Activated B cell treated with CpG ODN at 0.5 μM for 24 hours (primary cell): ENCODE measurements at places on chromosomes 2 and 18. TPM values are rescaled to one million over a fixed set of nuclear protein-coding genes. Genes with fewer than 3 reads are reported as not detected.

Gene CPLX4
- total RNA-seq = not detected in 2 replicates

GRCh38 chr2:234448506-234449184 lies 48.2 kb downstream of the ARL4C start:
- H3K27me3 ChIP-seq = no peaks in the 10 kb centered on the region
- peak overlapping the region; percentile 96 for H3K27ac ChIP-seq
- DNase-seq = no peak
- H3K4me1 ChIP-seq = peaks cover 87% of the 10 kb centered on the region
- no peaks in the 10 kb centered on the region for H3K36me3 ChIP-seq

Gene HOXD9
- total RNA-seq = not detected in 2 replicates

DNA sequence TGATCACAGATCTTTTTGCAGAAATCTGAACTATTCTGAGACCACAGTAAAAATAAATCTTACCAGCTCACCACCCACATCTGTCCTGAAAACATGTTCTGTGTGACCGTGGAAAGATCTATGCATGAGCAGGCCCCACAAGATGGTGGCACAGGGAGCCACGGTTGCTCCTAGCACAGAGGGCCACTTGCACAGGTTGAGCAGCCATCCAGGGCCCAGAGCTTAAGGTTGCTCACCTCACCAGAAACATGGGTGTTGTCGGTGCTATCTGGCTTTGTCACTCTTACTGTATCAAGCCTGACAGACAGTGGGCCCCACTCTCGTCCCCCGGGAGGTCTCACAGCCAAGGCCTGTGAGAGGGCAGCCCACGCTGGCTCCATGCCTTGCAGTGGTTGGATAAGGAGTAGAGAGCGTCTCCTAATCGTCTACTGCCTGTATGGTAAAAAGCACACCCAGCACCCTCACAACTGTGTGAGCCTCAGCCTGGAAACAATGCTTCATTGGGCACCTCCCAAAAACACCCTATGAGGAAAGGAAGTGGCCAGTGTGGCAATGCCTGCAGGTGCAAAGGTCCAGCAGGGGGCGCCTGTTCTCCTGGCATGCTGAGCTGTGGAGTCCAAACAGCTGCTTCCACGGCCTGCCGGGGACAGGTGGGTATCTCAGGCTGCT lies 19.6 kb downstream of the TUBB6 start:
- peak; percentile 49 for DNase-seq
- H3K27me3 ChIP-seq = no peaks in the 10 kb centered on the region
- peaks cover 64% of the 10 kb centered on the region for H3K36me3 ChIP-seq
- H3K4me1 ChIP-seq = peaks cover 13% of the 10 kb centered on the region

- no peaks in the 10 kb centered on the region for H3K27me3 ChIP-seq
- no peak overlapping the region for H3K27ac ChIP-seq
- no peaks in the 10 kb centered on the region for H3K36me3 ChIP-seq
- no peak for DNase-seq
- no peak overlapping the region for H3K4me3 ChIP-seq
These were observed 246.7 kb downstream of the SMAD2 start for GRCh38 chr18:47683774-47684173.

DNA sequence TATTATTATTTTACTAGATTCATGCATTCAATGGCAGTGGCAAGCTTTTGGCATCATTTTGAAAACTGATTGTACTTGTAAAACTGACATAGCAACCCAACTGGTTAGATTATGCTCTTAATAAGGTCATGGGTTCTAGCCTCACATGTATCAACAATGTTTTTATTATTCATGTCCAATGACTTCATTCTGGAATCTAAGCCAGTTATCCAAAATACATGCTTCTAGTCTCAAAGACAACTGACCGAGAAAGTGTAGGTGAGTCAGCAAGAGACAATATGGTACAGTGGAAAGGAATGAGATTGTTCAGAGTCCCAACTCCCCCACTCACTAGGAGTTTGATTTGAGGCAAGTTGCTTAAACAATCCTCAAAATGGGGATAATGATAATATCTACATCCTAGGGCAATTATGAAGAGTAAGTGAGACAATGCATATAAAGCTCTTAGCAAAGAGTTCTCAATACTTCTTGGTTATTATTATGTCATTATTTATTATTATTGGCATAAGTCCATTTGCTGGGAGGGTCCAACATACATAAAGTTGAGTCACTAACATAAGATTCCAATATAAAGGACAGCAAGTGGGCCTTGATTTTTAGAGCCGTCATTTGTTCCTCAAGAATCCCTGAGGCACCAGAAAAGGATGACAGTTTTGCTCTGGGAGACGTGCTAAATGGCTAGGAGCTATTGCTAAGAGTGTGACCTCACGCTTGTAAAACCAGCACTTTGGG lies 99.4 kb downstream of the NEB start:
- no peaks in the 10 kb centered on the region for H3K27me3 ChIP-seq
- no peak overlapping the region for H3K27ac ChIP-seq
- H3K36me3 ChIP-seq = peaks cover 1% of the 10 kb centered on the region
- no peak for DNase-seq
- H3K4me1 ChIP-seq = peaks cover 32% of the 10 kb centered on the region
- no peak overlapping the region for H3K4me3 ChIP-seq

DNA sequence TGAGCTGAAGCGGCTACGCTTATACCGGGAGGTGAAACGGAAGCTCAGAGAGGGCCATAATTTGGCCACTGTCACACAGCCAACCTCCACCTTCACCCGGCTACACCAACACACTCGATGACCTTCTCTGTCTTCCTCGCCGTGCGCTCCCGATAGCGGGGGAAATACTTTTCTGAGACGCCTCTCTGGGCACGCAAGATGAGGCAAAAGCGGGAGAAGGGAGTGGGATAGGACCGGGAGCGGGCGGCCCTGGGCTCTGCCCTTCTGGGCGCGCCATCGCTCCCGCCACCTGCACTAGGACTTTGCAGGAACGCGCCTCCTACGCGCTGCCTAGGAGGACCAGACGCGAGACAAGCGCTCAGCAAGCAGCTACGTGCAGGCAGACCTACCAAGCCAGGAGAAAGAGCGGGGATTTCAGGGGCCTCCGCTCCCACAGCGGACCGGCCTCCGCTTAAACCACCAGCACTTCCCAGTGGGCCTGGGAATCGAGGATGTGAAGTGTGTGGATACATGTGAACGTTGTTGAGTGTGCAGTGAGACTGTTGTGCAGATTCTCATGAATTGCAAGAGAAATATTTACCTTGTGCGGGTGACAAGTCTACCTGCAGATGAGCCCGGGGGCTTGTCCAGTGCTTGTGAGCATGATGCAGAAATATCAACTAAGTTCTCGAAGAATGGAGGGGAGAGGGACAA lies 11.4 kb downstream of the SIX3 start:
- H3K36me3 ChIP-seq = no peaks in the 10 kb centered on the region
- peak overlapping the region; percentile 56 for H3K4me3 ChIP-seq
- no peak for DNase-seq
- no peak overlapping the region for H3K27ac ChIP-seq
- H3K4me1 ChIP-seq = peaks cover 48% of the 10 kb centered on the region
- H3K27me3 ChIP-seq = peaks cover 79% of the 10 kb centered on the region
